ENCODE measurements at places on chromosomes 11 and 22.

DNA sequence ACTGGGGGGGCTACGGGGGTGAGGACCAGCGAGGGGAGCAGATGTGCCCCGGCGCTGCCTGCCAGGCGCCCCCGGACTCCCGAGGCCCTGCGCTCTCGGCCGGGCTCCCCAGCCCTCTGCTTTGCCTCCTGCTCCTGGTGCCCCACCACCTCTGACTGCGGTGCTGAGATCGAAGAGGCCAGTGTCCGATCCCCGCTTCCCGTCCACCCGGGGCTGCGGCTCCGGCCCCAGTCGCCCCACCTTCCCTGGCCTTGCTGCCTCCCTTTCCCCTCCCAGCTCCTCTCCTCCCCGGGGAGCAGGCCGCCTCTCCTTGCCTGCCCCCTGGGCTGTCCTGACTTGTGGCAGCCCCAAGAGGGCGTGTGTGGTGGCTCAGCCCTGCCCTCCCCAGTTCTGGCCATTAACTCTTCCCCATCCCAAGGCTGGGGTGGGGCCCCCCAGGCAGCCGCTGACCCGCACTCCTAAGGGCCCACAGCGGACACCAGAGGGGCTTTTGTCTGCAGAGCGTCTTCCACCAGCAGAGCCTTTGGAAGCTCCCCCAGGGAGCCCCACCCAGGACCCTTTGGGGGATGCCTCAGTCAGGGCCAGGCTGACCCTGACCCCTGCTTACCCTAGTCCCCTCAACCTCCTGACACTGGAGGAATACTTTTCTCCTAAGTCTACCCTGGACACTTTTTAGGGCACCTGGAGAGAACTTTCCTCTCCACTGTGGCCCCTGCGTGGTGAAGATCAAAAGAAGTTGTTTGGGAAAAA is 16.6 kb downstream of the RTN4RL2 start:
- no peak for DNase-seq

DNA sequence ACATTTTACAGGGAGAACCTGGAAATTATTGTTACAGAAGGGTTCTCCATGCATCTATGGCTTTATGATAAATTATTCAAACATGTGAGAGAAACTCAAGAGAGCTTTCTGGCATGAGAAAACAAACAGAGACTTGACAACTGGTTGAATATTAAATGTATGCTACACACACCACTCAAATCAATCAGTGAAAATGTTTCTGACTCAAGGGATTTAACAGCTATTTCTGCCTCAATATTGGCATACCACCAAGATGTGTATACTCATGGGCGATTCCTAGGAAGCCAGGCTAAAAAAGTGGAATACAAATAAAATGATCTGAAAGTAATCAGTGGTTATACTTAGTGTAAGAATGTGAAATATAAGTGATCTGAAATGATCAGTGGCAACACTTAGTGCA is 15.8 kb upstream of the OR51T1 start:
- DNase-seq = no peak

DNA sequence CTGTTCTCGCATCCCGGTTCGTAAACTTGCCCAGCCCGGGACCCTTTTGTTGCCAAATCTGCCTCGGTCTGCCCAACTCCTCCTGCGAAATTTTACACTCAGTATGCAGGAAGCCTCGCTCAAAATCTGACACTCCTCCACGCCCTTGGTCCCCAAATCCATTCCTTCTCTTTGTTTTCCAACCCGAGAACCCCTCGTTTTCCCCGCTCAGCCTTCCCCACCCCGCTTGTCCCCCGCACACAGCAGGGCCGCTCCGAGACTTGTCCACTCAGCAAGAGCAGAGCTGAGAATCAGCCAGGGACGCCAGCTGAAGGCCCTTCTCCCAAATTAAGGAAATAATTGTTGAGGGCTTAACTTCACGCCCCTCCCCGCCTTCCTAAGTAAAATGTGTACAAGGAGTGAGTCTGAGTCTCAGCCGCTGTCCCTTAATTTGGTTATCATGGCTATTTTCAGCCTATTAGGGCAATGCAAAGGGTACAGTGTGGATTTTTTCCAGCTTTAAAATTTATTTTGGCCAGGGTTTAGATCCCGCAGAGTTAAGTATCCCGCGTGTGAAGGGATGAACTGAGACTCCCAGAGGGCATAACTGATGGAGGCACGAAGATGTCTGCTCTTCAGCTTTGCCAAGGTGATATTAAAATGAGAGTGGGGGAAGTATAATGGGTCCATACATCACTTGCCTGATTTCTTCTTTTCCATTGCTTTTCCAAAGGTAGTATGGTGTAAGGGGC is 581 bp upstream of the FBXO3 start:
- no peak for DNase-seq

GRCh38 chr11:69891421-69892236 is 72.4 kb upstream of the FGF3 start:
- no peak for DNase-seq

GRCh38 chr11:35907648-35908431 is 36.0 kb upstream of the LDLRAD3 start:
- no peak for DNase-seq

- DNase-seq = no peak
These were observed 38.2 kb upstream of the LYVE1 start for GRCh38 chr11:10606536-10607208.

DNA sequence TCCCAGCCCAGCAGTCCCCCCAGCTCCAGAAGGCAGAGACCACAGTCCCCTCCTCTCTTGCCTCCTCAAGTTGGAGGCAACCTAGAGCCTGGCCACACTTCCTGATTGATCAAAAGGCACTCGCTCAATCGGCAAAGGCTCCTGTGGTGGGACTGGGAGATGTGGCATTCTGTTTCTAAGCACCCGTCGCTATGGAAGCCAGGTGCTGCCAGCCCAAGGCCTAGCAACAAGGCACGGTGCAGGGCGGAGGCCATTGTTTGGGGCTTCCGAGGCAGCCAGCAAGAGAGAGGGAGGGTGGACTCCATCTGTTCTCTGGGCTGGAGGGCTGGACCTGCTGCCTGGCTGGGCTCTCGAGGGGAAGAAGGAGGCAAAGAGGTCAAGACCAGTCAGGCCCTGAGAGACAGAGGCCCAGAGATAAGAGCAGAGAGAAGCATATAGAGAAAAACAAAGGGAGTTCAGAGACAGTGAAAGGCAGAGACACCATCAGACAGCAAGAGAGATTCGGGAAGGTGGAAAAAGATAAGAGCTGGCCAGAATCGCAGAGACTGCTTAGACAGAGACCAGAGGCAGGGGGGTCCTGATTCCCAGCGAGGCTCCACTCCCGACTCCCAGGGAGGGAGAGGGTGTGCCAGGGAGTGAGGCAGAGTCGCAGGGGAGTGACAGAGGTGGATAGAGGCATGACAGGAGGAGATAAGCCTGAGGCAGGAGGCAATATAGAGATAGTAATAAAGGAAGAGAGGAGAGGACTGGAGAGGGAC is 21.2 kb downstream of the PDE2A start:
- no peak for DNase-seq

DNA sequence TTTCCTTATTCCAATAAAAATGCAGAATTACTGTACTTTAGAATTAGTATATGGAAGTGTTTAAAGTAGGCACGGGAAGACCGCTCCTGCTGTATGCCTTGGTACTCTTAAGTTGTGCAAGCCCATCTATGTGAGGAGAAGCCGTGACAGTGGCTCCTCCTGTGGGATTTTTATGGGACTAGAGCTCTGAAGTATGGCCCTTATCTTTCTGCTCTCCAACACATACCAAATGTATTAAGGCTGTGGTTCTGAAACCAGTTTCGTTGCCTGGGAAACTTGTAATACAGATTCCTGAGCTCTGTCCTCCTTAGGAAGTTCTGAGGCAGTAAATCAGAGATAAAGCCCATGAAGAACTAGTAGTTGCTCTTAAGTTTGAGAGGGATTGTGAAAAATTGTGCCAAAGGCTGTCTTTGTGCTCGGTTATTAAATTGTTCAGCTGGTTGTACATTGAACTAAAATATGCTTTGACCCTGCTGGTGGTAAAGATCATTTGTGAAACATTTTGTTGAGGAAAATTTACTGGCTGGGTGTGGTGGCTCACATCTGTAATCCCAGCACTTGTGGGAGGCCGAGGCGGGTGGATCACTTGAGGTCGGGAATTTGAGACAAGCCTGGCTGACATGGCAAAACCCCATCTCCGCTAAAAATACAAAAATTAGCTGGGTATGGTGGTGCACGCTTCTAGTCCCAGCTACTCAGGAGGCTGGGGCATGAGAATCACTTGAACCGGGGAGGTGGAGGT is 29.3 kb downstream of the RTN3 start:
- no peak for DNase-seq

DNA sequence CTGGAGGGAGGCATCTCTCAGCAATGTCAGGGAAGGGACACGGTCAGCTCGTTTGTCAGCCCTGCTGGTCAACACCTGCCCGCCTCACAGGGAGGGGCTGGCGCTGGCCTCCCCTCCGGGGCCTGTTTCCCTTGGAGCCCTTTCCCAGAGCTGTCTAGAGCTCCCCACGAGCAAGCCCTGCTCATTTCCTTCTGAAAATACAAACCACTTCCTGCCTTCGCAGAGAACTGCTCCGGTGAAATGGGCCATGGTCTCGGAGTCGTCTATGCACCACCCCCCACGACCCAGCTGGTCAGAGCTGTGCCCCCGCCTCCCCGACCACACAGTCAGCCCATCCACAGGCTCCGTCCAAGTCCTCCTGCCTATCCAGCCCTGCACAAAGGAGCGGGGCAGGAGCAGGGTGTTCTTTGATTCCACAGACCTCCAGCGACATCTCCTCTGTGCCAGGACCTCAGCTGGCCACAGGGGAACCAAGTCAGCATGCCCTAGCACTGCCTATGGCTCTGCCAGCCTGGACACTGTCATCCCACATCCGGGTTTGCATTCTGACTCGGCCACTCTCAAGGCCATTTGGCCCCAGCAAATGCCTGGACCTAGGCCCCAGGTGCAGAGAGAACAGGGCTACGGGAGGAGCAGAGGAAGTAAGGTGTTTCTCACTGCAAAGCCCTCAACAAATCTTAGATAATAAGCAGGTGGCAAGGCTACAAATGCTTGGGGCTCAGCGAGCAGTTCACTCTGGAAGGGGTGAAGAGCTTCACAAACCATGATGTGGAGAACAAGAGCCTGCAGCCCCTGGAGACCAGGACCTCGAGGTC is 82.1 kb upstream of the WNT11 start:
- DNase-seq = no peak

DNA sequence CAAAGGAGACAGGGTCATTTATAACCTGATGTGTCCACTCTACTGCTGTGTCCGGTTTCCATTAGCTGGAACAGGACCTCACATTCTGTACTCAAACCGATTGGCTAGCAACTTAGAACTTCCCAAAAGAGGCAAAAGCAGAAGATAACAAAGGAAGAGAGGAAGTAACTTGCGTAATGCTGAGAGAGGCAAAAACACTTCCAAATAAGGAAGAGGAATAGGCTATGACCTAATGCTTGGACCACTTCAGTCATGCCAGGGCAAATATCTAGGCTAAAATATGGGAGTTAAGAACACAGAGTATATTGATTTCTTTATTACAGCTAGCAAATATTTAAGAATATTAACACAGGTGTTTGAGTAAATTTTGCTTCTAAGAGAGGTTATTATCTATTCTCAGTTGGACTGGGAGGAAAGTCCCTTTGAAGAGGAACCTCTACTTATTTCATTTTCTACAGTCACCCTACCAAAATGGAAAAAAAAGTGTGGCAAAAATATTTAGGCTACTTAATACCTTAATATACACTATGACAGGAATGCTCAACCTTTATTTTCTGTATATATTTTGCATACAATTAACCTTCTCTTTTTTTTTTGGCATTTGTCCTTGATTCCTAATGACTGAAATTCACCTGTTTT is 499.8 kb upstream of the CHORDC1 start:
- no peak for DNase-seq

GRCh38 chr11:31958076-31958735 is 132.7 kb upstream of the RCN1 start:
- peak; percentile 39 for DNase-seq

- no peak for DNase-seq
These were observed 19.7 kb downstream of the MYO7A start for GRCh38 chr11:77147668-77148321.

- DNase-seq = no peak
These were observed 6.3 kb downstream of the PRDM10 start for GRCh38 chr11:129996113-129996870.

GRCh38 chr11:61947486-61948210 is 2.5 kb upstream of the BEST1 start:
- DNase-seq = peak; percentile 35

DNA sequence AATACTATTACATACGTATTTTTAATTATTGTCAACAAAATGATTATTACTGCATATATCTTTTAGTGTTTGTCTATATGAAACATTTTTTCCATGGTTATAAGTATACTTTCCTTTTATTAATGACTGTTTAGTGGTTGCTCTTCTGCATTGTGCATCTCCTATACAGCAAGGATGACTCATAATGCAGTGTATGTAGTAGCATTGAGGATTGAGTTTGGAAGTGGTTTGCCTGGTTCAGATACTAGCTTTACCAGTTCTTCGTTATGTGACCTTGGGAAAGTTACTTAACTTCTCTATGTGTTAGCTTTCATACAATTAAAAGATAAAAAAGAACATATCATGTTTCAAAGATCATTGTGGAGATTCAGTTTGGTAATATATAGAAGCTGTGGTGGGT is 44.1 kb downstream of the CHORDC1 start:
- DNase-seq = no peak

GRCh38 chr11:80241766-80242165 is 800.9 kb upstream of the TENM4 start:
- no peak for DNase-seq

GRCh38 chr22:25818541-25818940 is 76.6 kb downstream of the MYO18B start:
- DNase-seq = no peak

DNA sequence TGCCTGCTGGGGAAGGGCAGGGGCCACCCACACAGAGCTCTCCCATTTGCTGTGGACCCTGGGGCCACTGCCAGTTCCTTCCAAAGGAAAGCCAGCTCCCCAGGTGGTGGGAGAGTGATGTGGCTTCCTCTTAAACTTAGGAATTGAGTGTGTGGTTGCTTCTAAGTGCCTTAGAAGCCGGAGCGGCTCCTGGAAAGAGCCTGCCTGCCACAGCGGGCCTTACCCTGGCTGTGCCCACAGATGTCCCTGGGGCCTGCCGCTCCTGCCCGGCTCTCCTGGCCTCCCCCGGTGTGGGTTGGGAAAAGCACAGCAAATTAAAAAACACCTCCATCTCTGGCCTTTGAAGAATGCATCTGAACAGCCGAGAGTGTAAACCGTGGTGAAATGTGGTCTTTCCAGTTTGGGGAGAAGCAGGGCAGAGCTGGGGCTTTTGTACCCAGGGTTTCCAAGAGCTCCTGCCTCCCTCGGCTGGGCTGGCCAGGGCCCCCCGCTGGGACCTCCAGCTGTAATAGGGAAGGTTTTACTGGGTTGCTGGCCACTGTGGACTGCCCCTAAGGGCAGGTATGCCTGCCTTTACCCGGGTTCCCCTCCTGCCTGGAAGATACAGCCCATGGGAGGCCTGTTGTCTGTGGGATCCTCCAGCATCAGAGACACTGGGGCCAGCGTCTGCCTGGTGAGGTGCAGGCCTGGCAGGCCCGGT is 30.2 kb downstream of the LRP5 start:
- DNase-seq = no peak

All from stimulated activated CD8-positive, alpha-beta memory T cell treated with anti-CD3 and anti-CD28 coated beads, Interleukin-7, amount 100 ng/mL, for 24 hours (primary cell).